T-cell (primary cell): ENCODE measurements at places on chromosomes 7 and 10.

- DNase-seq, result no peak
Measured at GRCh38 chr7:32047075-32047474, 23.1 kb downstream of the PDE1C start.

DNA sequence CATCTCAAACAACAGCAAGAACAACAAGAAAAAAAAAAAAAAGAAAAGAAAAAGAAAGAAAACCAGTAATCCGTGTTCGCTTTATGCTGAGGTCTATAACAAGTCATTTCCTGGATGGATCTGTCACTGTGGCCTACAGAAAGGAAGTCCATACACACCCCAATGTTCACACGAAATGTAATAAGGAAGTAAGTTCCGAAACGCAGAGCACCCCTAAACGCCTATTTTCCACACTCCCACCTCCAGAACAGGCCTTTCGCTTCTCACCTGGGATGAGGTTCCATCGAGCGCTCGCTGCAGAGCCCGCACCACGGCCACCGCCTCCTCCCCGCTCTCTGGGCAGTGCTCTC is 735 bp downstream of the ZNF394 start:
- DNase-seq, result no peak

DNA sequence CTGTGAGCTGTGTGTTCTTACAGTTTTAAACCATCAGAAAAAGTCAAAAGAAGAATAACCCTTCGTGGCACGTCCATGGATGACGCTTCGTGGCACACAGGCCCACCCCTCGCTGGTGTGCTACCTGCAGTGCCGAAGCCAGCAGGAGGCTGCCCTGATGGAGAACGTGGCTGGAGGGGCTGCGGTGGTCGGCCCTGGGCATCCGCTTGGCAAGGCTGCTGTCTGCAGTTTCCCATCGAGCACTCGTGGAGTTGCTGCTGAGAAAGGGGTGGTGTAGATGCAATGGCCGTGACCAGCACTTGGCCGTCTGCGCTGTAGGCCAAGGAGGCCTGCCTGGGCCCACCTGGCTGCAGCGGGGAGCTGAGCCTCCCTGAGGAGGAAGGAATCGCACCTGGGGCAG is 3.2 kb upstream of the ADGRA1 start:
- DNase-seq, result no peak

DNA sequence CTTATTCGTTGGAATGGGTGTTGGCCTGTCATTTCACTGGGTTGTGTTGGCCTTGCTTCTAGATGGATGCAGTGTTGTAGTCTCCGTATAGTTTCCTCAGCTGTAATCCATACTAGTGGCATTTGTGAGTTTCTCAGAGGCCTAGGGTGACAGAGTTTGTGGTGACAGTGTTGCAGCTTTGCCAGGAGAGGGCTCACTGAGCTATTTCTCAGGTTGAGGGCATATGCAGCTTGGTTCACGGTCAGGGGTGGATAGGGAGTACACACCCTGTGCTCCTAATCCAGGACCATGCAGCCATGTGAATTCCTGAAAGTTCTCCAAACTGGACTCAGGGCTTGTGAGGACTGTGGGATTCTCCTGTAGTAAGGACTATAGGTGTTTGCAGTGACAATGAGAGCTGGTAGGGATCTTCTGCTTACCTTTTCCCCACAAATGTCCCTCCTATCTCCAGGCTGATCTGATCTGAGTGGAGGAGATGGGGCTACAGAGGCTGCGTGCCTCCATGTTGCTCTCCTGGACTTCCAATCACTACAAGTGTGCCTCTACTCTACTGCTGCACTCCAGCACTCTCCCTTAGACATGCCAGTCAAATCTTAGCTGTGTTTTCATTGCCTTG is 229.0 kb downstream of the STK31 start:
- no peak for DNase-seq

DNA sequence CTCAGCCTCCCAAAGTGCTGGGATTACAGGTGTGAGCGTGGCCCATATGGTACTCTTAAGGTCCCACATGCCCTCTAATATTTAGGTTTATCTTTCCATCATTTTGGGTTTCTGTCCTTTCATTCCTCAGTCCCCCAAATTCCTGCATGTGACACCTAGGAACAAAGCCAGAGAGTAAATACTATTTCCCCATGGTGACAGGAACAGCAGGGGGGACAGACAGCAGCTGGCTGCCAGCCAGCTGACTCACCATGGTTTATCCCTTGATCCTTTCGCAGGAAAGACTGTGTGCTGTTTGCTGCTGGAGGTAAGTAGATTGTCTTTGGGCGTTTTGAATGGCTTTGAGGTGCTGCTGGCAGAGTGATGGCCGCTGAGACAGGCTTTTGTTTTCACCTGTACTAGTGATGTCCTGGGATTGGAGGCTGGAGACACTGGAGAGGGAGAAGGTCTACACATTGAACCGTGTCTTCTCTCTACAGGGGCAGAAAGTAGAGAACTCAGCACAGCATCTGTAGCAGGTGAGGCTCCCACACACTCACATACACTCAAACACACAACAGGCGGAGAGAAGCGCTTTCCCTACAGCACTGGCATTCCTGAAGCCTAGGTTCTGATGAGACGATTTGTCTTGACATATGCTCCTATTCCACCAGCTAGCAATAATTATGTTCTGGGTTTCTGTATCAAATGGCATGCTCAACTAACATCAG is 83.7 kb upstream of the EFCAB10 start:
- no peak for DNase-seq

DNA sequence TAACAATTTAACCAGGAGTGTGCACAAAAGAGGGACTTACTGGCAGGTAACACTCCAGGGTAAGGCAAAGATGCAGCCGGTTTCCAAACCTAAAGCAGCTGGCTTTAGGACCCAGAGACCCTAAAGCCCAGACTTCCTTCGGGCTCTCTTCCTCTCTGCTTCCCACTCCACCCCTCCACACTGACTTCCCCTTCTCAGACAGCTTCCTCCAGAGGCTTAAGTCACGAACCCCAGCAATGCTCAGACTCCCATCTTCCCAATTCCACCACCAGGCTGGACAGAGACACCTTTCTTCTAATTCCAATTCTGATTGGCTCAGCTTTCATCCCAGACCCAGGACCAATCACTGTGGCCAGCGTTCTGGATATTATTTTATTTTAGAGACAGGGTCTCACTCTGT is 24.8 kb downstream of the STYXL1 start:
- DNase-seq, result no peak

- no peak for DNase-seq
Measured at GRCh38 chr7:132687981-132688383, 111.7 kb upstream of the PLXNA4 start.

DNA sequence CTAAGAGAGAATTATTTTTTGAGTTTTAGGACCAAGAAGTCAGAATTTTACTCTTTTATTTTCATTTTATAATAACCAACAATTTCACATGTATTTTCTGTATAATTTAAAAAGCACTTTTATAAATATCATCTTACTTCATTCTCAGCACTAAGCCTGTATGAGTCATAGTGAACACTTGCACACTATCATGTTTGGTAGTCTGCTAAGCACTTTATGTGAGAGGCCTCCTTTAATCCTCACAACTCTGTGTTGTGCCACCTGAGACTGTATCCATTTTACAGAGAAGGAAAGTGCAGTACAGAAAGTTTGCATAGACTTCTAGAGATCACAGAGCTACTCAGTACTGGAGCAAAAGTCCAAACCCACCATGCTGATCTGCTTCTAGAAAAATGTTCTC is 939.6 kb downstream of the NRG3 start:
- no peak for DNase-seq

GRCh38 chr10:92432596-92432995 is 141.3 kb downstream of the IDE start:
- no peak for DNase-seq

- no peak for DNase-seq
Measured at GRCh38 chr7:106820321-106821217, 44.5 kb upstream of the PIK3CG start.

GRCh38 chr10:78659598-78659967 is 409.2 kb upstream of the ZMIZ1 start:
- no peak for DNase-seq

DNA sequence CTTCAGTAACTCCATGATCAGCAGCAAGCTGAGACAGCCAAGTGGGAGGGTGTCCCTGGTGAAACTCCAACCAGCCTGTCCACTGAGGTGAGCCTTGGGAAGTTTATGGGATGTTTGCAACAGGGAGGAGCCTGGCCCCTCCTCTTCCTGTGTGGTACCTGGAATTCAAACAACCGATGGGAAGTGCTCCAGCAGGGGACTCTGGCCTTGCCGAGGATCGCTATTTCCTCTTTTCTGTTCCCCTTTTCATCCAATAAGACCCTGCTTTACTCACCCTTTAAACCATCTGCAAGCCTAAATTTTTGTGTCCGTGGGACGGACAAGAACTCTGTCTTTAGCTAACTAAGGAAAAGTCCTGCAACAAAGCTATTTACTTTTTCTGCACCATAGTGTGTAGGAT is 491.1 kb upstream of the ZMIZ1 start:
- DNase-seq, result no peak

GRCh38 chr10:48885376-48885775 is 54.3 kb downstream of the LRRC18 start:
- no peak for DNase-seq

GRCh38 chr10:107619139-107619538 is 454.6 kb upstream of the SORCS1 start:
- DNase-seq, result no peak

GRCh38 chr7:5203183-5203537 is 13.1 kb downstream of the WIPI2 start:
- DNase-seq, result no peak

DNA sequence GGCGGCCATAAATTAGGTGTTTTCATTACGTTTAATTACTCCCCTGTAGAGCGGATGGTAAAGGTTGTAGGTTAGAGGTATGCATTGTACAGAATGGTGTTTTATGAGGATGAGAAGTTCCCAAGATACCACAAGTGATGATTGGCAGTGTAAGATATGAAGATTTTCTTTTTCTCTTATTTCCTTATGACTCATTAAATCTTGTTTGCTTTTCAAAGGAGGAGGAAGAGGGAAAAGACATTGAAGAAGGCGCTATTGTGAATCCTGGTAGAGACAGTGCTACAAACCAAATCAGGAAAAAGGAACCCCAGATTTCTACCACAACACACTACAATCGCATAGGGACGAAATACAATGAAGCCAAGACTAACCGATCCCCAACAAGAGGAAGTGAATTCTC is 133.9 kb downstream of the AASS start:
- DNase-seq, result no peak

DNA sequence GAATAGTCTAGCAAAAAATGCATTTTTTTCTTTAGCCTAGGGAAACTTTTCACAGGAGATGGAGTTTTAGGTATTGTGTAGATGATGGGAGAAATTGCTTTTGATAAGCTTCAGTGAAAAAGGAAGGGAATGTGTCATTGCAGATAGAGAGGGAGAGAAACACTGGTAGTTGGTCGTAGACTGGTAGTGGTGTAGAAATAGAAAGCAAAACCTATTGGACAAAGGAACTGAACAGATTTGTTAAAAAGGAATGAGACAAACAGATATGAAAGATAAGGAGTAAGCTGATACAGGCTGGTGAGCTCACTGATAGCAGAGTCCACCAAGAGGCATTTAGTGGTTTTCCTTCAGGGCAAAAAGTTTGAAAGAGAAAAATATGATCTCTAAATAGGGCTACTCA is 94.3 kb downstream of the ZEB1 start:
- no peak for DNase-seq

GRCh38 chr10:93954726-93955363 is 38.9 kb upstream of the PLCE1 start:
- no peak for DNase-seq

- DNase-seq, result no peak
Measured at GRCh38 chr7:18520450-18521235, 25.1 kb downstream of the HDAC9 start.

DNA sequence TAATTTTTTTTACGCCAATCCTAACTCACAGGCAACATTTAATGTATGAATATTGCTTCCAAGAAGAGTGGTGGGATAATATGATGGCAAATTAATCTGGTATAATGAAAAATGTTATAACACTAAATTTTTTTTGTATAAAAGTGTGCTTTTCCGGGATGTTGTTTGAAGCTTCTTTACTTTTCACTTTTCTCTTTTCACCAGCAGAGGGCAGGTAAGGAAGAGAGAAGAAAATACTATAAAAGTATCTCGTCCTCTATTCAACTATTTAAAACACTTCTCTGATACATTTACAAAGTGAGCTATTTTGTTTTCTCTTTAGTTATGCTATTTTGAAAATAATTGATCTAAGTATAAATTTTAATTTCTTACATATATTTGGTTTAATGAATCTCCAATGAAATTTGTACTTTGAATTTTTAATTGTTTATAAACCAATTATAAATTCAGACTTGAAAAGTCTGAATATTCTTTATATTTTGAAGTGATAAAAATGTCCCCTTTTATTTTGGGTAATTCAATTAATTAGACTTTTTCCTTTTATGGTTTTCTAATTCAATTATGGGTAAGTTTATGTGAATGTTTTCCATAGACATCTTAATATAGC is 20.7 kb upstream of the CFTR start:
- no peak for DNase-seq

- DNase-seq, result no peak
Measured at GRCh38 chr10:130707389-130707979, 571.3 kb downstream of the GLRX3 start.

DNA sequence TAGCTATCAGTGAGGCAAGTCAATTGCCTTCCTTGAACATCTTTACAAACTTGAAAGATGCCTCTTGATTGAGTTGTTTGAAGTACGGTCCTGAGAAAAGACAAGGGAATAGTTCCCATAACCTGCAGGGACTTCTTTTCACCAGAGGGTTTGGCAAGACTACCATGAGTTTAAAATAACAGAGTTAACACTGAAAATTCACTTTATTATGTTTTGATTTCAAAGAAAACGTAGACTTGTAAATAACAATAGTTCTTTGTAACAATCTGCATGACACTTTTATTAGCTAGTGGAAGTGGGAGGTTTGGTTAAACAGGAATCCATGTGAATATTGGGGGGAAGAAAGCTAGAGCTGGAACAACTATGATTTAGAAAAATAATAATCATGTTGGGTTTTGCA is 49.5 kb downstream of the WNT2 start:
- no peak for DNase-seq

GRCh38 chr7:42106562-42106961 is 130.4 kb downstream of the GLI3 start:
- no peak for DNase-seq

- DNase-seq, result no peak
Measured at GRCh38 chr7:105268511-105269392, 120.0 kb downstream of the SRPK2 start.

- DNase-seq, result no peak
Measured at GRCh38 chr7:26618898-26619297, 245.5 kb downstream of the SKAP2 start.

GRCh38 chr7:24475166-24475961 is 97.9 kb upstream of the PALS2 start:
- DNase-seq, result no peak

DNA sequence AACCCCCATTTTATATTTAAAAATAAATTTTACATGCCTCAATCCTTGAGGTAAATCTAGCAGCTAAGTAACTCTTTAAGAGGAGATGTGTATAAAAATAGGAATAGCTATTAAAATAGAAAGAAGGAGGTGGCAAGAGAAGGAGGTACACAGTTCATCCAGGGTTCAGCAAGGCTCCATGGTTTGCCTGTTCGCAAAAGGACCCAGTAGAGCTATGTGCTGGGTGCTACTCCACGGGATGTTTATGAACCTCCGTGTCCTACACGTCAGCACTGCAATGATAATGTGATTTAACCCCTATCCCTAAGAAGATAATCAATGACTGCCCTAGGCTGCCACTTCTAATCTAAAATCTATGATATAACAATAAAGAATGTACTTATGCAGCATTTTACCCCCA is 926 bp upstream of the DENND11 start:
- DNase-seq, result no peak

GRCh38 chr10:71782221-71782916 is 9.0 kb upstream of the VSIR start:
- DNase-seq, result no peak

GRCh38 chr10:110609605-110610004 is 34.5 kb upstream of the RBM20 start:
- no peak for DNase-seq

GRCh38 chr7:43169076-43169475 is 56.6 kb downstream of the HECW1 start:
- no peak for DNase-seq
